ENCODE measurements at places on chromosomes 2 and 18.

DNA sequence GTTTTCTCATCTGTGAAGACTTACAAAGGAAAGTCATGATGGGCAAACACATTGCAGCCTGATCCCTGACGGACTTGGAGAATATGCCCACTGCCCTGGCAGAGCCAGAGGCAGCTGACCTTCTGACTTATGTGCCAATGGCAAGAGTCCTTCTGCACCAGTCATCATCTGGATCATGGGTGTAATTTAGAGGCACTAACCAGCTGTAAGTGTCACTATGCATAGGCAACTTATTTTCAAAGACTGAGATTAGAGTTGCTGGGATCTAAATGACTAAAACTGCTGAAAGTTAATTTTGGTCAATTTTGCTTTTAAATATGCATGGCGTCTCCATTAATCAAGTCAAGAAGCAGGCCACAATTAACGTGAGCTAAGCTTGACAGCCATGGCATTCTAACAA, 261.2 kb downstream of the BCL11A start:
- no peak for DNase-seq

DNA sequence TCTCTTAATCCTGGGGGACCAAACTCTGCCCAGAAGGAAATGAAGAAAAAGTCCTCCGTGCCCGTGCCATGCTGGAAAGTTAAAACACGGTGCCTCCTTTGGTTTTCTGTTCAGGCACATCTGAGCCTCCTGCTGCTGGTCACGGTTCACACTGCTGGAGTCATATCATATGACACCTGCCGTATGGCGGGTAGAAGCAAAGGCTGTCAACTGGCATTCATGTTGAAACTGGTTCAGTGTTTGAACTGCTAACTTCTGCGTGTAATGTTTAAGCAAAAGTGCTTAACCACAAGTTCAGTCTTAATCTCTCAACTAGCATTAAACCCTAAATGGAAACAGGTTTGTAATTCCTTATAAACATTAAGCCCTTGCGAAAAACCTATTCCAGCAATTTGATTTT, 3.1 kb downstream of the STK39 start:
- DNase-seq: no peak

DNA sequence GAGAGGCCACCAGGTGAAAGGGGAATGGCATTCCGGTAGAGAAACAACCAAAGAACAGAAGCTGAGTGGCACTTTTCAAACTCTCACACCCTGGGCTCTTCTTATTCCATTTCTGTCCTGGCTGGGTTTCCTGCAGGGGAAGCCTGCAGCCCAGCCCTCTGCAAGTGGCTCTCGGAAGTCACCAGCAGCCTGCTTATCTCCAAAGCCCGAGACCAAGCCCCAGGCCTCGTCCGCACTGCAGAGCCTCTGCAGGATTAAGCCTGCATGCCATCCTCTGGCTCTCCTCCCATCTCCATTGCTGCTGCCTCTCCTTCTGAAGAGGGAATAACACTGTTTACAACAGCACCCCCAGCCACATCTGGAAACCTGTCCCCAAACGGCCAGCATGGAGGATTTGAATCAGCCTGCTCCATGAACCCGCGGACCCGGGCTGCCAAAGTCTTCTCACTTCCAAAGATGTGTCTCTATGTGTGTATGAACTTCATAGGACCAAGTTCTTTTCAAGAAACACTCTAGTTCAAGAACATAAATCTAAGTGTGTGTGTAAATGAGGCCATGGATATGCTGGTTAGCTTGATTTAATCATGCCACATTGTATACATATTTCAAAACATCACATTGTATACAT, 54.2 kb downstream of the DIPK1C start:
- DNase-seq: no peak

DNA sequence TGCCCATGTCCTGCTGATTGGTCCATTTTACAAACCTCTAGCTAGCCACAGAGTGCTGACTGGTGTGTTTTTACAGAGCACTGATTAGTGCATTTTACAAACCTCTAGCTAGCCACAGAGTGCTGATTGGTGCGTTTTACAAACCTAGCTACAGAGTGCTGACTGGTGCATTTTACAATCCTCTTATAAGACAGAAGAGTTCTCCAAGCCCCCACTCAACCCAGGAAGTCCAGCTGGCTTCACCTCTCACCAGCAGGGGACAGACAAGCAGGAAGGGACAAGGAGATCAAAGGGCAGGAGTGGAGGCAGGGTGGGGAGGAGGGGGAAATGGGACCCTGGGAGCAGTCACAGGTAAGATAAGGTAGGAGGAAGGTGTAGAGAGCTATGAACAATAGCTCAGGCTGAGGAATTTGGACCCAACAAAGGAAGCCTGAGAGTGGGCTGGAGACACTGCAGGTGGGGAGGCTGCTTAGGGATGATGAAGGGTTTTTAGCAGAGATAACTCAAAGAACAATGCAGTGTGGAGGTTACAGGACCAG, 37.1 kb downstream of the SH2D6 start:
- no peak for DNase-seq

DNA sequence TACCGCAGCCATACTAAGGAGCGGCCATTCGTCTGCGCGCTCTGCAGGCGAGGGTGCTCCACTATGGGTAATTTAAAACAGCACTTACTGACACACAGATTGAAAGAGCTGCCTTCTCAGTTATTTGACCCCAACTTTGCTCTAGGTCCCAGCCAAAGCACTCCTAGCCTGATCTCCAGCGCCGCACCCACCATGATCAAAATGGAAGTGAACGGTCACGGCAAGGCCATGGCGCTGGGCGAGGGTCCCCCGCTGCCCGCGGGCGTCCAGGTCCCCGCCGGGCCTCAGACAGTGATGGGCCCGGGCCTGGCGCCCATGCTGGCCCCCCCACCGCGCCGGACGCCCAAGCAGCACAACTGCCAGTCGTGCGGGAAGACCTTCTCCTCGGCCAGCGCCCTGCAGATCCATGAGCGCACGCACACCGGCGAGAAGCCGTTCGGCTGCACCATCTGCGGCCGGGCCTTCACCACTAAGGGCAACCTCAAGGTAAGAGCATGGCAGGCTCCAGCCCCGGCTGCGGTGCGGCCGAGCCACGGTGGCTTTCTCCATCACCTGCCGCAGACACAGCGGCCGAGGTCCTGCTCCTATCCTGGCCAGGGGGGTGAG, 15.5 kb downstream of the SALL3 start:
- no peak for DNase-seq

DNA sequence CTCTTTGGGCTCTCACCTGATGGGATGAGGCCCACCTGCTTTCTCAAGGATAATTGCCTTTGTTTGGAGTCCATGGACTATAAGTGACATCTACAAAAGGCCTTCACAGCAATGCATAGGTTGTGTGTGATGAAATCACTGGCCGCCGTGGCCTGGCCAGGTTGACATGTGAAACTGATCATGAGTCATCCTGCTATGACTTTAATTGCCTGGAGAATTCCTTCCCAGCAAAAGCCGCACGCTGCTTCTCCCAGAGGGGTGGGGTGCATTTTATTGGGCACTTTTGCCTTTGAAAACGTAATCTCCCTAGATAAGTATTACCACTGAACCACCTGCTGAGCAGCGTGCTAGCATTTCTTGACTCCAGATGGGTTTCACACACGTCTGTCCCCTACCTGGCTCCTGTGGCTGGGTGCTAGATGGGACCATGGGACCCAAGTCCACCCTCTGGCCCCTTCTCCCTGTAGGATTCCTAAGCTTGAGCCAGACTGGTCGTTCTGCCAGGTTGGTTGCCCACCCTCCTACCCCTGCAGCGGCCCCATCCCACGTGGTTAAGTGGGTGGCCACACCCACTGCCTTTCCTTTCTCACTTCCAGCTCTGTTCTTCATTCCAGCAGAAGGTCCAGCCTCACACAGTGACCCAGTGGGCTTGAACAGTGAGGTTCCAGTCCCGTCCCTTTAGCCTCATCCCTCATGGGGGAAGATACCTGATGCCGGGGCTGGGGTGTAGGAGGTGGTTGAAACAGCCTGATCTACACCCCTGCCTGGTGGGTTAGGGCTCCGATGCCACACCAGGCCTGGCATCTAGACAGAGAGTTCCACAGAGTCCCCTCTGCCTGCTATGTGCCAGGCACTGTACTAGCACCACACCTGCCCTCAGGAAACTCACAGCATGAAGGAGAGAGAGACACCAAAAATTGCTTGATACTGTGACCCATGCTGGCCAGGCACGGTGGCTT, 89.6 kb downstream of the GBX2 start:
- no peak for DNase-seq

DNA sequence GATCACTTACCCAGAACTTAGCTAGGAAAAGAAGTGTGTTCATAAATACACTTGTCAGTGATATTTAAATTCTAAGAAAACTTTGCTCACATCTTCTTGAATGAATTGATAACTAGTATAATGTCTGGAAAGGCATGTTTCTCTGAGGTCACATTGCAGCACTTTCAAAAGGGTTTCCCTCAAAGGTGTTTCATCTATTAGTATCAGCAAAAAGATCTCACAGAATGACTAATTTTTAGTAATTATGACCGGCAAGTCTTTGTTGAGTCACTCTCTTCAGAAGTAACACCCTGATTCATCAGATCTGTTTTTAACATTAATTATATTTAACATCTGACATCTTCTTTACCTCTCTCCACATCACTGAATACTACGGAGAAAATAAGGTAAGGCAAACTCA, 222.3 kb downstream of the IKZF2 start:
- no peak for DNase-seq

GRCh38 chr2:63438181-63438580, 150.1 kb downstream of the WDPCP start:
- DNase-seq: no peak

DNA sequence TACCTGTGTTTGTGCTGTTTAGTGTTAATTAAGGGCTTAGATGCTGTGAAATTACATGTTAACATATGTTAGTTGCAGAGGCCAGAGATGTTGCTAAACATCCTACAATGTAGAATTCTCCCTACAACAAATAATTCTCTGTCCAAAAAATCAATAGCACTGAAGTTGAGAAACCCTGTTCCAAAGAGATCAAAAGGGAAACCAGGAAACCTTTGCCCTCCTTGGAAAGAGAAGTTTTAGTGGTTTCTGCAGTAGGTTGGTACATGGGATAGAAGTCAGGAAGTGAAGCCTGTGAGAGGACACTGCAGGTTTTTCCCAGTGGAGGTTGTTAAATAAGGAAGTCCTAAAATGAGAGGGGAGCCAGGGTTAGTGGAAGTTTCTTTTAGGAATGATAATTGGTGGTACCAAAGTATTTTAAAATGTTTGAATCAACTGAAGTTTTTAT, 6.3 kb upstream of the RMDN2 start:
- no peak for DNase-seq

- DNase-seq: no peak
These were observed 182.8 kb upstream of the SETBP1 start for GRCh38 chr18:44497757-44498490.

DNA sequence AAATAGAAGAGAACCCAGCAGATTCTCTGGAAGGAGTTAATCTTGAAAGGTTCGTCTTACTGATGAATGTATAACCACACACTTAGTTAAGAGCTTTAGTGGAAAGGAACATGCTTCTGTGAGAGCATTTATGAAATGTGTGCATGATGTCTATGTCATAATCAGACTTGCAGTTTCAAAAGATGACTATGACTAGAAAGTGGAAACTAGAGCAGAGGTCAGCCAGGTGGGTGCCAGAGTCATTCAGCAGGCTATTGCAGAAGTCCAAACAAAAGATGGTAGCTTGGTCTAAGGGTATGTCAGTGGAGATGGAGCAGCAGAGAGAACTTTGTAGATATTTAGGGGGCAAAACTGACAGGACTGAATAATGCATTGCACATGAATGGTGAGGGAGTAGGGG, 825.8 kb downstream of the DCC start:
- DNase-seq: no peak

DNA sequence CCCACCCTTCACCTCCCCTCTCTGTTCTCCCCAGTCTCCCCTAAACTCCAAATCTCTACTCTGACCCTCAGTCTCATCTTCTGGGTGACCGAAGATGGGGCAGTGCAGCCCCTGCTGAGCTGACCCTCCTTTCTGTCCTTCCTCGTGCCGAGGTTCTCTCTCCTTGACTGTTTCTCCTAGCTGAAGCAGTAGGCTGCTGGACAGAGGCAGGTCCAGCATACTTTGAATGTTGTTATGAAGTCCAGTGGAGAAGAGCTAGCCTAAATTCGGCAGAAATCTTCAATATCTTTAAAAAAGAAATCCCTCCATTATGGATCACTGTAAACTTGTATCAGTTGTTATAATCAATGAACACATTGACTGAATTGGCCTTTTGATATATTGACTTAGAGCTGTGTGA, 63.2 kb downstream of the RRM2 start:
- DNase-seq: no peak

DNA sequence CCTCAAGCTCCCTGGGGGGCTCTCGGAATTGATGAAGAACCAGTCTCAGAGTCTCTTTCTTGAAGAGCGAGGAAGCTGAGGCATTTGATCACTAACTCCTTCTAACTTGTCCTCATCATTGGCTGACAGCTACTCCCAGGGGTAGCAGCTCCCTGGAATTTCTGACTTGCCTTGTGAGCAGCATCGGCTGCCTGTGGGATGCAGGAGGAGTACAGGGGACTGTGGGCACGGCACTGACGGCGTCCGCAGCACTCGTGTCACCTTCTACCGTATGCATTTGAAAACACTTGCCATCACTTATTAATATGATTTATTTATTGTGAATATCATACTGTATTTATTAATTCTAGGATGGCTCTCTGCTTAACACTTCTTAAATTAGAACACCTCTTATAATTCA, 175.0 kb downstream of the MIB1 start:
- no peak for DNase-seq

GRCh38 chr2:157257312-157258252, at the start of gene GALNT5:
Gene GALNT5 (plus strand): TSS chr2:157257705. CDS start chr2:157258083, 378 bp downstream.
- no peak for DNase-seq

GRCh38 chr2:223580951-223581350, 21.2 kb downstream of the SCG2 start:
- no peak for DNase-seq

- no peak for DNase-seq
These were observed 53.4 kb downstream of the NAPG start for GRCh38 chr18:10579079-10579867.

DNA sequence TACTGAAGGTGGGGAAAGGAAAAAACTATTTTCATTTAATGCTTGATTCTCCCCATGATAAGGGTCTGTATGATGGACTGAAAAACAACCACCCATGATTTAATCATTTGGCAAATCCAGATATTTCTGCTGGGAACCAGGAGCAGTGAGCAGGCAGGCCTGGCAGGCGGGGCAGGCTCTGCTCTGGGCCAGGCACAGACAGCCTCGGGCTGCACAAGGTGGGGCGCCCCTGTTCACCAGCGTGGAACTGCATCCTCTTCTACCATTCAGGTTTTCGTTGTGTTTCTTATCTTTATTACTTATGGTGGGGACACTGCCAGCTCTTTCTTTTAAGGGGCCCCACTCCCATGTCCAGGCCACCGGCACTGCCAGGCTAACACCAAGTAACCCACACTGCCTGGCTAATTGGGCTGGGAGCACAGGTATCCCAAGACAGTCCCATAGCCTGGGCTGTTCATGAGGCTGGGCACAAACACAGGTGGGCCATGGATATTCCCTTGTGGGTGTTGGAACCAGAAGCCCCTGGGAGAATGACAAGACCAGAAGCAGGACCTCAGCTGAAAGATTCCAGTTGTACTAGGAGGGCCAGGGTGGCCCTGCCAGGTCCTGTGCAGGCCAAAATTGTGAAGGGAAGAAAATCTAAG, 57.1 kb upstream of the RALBP1 start:
- no peak for DNase-seq

GRCh38 chr2:219670386-219670785, 43.0 kb downstream of the SLC4A3 start:
- no peak for DNase-seq

GRCh38 chr2:163198007-163198406, 359.4 kb upstream of the KCNH7 start:
- no peak for DNase-seq

- no peak for DNase-seq
These were observed 142.8 kb downstream of the ANKRD44 start for GRCh38 chr2:197167608-197168314.

- no peak for DNase-seq
These were observed 16.6 kb downstream of the CYTIP start for GRCh38 chr2:157427003-157427921.

Measured in mesothelial cell of epicardium (in vitro differentiated cells).